Thoracic aorta (tissue), 2 donors: ENCODE measurements at places on chromosomes 11 and 22. TPM values are rescaled to one million over a fixed set of nuclear protein-coding genes. Genes with fewer than 3 reads are reported as not detected.
A peak's percentile ranks its signal among the peaks of the same experiment; 100 is the strongest.

GRCh38 chr11:60944490-60945294 lies 7.3 kb downstream of the SLC15A3 start:
- peaks cover 7% of the 10 kb centered on the region for H3K4me1 ChIP-seq
- peaks cover 15% of the 10 kb centered on the region for H3K36me3 ChIP-seq
- no peak overlapping the region for H3K4me3 ChIP-seq
- no peaks in the 10 kb centered on the region for H3K27me3 ChIP-seq
- no peak overlapping the region for H3K27ac ChIP-seq
- no peak for DNase-seq

TIGD3 gene
- total RNA-seq, result not detected

GRCh38 chr22:38966380-38966702 lies 8.9 kb downstream of the APOBEC3A start:
- H3K4me3 ChIP-seq, result no peak overlapping the region

- no peak overlapping the region for H3K27ac ChIP-seq
- no peak for DNase-seq
- no peaks in the 10 kb centered on the region for H3K36me3 ChIP-seq
Observed at GRCh38 chr11:69372589-69373250, 78.8 kb downstream of the MYEOV start.

- no peak overlapping the region for H3K4me3 ChIP-seq
- DNase-seq, result no peak
- peak overlapping the region; percentile 41 for H3K27ac ChIP-seq
- no peaks in the 10 kb centered on the region for H3K36me3 ChIP-seq
- peaks cover 7% of the 10 kb centered on the region for H3K4me1 ChIP-seq
- no peaks in the 10 kb centered on the region for H3K27me3 ChIP-seq
Observed at GRCh38 chr11:8832571-8833260, 78.3 kb upstream of the AKIP1 start.

DNA sequence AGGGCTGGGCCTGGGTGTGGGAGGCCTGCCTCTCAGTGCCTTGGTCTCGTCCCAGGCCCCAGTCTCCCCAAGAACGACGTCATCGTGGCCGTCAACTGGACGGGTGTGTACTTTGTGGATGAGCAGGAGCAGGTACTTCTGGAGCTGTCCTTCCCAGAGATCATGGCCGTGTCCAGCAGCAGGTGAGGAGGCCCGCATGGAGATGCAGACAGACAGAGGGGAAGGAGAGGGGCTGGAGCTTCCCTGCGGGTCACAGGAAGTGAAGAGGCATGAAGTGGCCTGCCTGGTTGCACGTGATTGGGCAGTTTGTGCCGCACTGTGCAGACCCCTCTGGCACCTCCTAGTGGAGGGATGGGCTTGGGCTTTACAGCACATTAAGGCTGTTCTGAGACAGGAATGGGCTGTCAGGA lies 70.4 kb downstream of the MYO7A start:
- no peaks in the 10 kb centered on the region for H3K36me3 ChIP-seq
- DNase-seq, result no peak
- H3K4me3 ChIP-seq, result no peak overlapping the region
- no peaks in the 10 kb centered on the region for H3K4me1 ChIP-seq
- no peaks in the 10 kb centered on the region for H3K27me3 ChIP-seq

OR51B5 gene
- total RNA-seq, result 4.2 TPM

NAT10 gene
- 39.9 TPM for total RNA-seq

DNA sequence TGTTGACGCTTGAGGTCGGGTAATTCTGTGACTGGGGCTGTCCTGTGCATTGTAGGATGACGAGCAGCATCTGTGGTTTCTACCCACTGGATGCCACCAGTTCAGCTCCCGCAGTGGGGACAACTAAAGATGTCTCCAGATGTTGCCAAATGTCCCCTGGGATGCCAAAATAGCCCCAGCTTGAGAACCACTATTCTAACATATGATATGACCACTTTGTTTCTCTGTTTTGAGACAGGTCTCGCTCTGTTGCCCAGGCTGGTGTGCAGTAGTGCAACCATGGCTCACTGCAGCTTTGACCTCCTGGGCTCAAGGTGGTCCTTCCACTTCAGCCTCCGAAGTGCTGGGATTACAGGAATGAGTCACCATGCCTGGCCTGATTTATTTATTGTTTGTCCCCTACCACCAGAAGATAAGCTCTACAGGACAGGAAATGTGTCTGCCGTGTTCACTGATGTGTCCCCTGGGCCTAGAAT lies 4.4 kb upstream of the MEN1 start:
- DNase-seq, result no peak
- H3K36me3 ChIP-seq, result no peaks in the 10 kb centered on the region
- H3K4me1 ChIP-seq, result peaks cover 1% of the 10 kb centered on the region
- no peak overlapping the region for H3K27ac ChIP-seq
- no peaks in the 10 kb centered on the region for H3K27me3 ChIP-seq
- no peak overlapping the region for H3K4me3 ChIP-seq

DNA sequence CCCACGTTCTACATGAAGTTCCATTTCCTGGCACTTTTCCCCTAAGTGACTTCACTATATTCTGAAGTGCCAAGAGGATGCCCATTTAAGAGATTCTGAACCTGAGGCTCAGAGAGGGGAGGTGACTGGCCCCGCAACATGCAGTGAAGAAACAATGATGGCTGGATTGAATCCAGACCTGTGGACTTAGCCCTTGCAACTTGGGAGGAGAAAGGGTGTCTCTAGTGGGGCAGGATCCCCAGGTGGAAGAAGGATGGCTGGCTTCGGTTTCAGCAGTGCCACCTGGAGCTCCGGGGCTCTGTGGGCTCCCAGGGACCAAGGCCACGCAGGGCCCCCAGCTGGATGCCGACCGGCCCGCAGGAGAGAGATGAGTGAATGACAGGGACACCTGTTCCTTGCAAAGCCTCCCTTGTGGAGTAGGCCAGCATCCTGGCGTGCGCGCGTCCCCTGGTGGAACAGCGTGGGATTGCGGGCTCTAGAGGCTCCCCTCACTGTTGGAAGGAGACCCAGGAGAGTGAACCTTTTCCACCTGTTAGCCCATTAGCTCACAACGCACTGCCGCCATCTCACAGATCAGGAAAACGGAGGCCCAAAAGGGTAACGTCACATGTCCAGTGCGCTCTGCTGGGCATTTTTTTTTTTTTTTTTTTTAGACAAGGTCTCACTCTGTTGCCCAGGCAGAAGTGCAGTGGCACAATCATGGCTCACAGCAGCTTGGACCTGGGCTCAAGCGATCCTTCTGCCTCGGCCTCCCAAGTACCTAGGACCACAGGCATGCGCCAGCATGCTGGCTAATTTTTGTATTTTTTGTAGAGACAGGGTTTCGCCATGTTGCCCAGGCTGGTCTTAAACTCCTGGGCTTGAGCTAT lies 104.7 kb downstream of the KIAA1671 start:
- H3K4me3 ChIP-seq, result no peak overlapping the region
- DNase-seq, result no peak
- no peaks in the 10 kb centered on the region for H3K36me3 ChIP-seq

DNA sequence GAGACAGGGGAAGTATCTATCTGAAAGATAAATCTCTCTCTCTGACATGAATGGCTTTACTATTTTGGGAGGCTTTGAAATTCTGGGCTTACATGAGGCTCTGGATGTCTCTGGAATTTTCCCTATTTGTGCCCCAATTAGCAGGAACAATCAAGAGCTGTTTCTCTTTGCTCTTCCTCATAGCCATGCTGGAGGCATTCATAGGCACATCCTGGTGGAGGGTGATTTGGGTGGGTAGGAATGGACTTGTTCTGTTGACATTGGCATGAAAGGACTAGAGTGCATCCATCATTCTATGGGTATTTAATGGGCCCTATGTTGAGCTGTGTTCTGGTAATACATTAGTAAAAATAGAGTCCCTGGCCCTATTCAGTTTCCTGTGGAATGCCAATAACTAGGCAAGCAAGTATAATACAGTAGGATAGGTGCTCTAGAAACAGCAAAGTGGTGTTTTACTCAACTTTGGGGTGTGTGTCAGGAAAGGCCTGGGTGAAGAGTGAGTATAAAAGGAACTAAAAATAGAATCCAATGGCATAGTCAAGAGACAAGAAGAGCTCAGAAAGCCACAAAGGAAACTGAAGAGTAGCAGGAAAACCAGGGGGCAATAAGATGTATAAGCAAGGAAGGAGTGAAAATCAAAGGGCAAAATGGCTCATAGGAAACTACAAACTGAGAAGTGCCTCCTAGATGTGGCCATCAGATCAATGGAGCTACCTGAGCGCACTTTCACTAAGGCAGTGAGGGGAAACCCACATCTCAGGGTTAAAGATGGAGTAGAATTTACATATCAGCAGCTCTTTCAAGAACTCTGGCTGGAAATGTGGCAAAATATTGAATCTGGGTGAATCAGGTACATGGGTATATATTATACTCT lies 45.0 kb downstream of the CWC15 start:
- peak overlapping the region; percentile 72 for H3K27ac ChIP-seq
- H3K4me1 ChIP-seq, result peaks cover 19% of the 10 kb centered on the region
- H3K36me3 ChIP-seq, result no peaks in the 10 kb centered on the region
- no peak overlapping the region for H3K4me3 ChIP-seq
- no peak for DNase-seq

DDI1 gene
- not detected for total RNA-seq

GRCh38 chr22:35727436-35727835 lies 9.8 kb downstream of the APOL5 start:
- no peaks in the 10 kb centered on the region for H3K27me3 ChIP-seq
- no peak overlapping the region for H3K4me3 ChIP-seq
- no peaks in the 10 kb centered on the region for H3K36me3 ChIP-seq
- no peak overlapping the region for H3K27ac ChIP-seq
- no peaks in the 10 kb centered on the region for H3K4me1 ChIP-seq

DNA sequence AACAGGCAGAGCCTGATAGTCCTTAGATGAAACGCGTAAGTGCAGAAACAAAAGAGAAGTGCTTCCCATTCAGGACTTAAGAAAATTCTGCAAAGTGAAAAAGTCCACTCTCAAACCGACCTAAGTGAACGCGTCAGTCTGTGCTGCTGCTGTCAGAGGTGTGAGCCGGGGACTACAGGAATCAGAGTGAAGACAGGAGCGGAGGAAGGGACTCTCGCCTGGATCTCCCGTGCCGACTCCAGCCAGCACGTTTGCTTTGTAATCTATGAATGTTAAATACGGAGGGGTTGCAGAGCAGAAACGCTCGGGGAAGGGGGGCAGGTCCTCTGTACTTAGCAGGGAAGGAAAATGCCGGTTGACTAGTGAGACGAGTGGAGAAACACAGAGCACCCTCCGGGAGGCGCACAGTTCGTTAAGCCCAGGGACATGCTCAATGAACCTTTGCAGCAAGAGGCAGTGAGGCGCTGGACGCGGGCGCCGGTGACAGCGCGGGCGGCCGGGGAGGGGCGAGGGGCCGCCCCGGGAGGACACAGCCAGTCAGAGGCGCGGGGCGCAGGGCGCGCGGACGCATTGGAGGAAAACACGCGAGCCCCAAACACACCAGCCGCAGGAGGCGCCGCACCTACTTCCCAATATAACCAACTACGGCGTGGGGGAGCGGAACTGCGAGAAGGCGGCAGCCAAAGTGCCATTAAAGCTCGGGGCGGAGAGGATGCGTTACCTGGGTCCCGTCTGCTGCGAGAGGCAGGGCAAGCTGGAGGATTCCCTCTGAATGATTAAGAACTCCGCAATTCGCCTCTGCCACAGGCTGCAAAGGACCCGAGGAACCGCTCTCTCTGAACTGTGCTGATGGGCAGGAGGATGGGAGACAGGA lies at the start of gene CNTN5:
Gene CNTN5, plus strand, starts transcription at position 598 of the 874 bp plus-strand sequence.
- H3K27me3 ChIP-seq, result no peaks in the 10 kb centered on the region
- no peaks in the 10 kb centered on the region for H3K4me1 ChIP-seq
- H3K36me3 ChIP-seq, result no peaks in the 10 kb centered on the region

DNA sequence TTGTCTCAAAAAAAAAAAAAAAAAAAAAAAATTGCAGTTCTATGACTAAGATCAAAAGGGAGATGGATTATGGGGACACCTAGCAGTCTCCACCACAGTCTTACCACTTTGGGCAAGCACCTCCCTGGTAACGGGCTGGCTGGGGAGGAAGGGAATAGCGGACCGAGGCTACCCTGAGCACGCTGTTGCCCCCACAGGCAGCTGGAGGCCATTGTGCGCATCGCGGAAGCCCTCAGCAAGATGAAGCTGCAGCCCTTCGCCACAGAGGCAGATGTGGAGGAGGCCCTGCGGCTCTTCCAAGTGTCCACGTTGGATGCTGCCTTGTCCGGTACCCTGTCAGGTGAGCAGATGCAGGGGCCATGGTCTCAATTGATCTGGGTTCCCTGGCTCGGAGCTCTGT lies 21.2 kb downstream of the MCM5 start:
- H3K27ac ChIP-seq, result no peak overlapping the region
- H3K4me3 ChIP-seq, result no peak overlapping the region
- peaks cover 22% of the 10 kb centered on the region for H3K36me3 ChIP-seq
- DNase-seq, result no peak

C11orf86 gene
- total RNA-seq, result not detected

- H3K27me3 ChIP-seq, result no peaks in the 10 kb centered on the region
- H3K4me3 ChIP-seq, result no peak overlapping the region
- no peak for DNase-seq
- no peaks in the 10 kb centered on the region for H3K4me1 ChIP-seq
- H3K36me3 ChIP-seq, result no peaks in the 10 kb centered on the region
Observed at GRCh38 chr11:134575504-134576230, 163.6 kb upstream of the B3GAT1 start.

DNA sequence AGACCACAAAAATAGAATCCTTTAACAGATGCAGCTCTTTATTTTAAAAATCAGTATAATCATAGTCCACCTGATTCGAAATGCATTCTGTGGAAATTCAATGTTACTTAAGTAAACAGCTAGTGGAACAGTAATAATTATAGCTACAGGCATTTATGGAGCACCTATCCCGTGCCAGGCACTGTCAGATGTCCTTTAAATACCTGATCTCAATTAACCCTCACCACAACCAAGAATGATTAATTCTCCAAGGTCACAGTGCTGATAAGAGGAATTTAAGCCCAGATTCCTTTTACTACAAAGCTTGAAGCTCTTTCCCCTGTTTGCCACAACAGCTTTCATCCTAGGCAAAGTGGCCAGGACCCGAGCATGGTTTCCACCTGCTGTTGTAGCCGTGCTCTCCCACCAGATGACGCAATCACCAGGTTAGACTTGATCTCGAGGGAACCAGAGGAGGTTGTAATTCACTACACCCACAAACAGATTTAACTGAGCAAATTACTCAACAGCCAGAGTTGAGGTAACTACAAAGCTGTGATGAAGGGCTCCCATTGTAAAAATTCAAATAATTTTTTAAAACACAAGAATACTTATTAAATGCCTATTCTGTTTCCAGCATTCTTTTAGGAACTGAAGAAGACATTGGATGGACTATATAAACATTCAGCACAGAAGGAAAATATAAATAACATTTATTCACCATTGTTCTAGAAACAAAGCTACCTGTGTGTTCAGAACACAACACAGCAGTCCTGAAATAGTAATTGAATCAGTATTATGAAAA lies 10.3 kb downstream of the PRDM10 start:
- peaks cover 8% of the 10 kb centered on the region for H3K4me1 ChIP-seq
- H3K27ac ChIP-seq, result no peak overlapping the region
- no peaks in the 10 kb centered on the region for H3K36me3 ChIP-seq
- no peak overlapping the region for H3K4me3 ChIP-seq
